ENCODE measurements at places on chromosomes 13 and 19.

DNA sequence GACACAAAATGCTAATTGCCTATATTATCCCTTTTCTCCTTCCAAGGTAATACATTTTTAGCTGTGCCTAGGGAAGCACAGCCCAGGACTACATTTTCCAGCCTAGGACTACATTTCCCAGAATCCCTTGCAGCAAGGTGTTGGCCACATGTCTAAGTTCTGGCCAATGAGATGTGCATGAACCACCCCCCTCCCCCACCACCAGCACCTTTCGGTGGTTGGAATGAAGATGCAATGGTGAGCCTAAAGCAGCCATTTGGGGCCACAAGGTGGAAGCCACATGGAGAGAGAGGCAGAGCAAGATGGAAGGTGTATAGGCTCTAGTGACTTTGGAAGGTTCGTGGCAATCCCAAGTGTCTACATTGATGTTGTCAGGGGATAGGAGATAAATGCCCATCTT is 16.2 kb downstream of the UNC13A start:
- no peak for DNase-seq

- DNase-seq, result no peak
Observed at GRCh38 chr19:56245121-56245740, 27.3 kb upstream of the EDDM13 start.

DNA sequence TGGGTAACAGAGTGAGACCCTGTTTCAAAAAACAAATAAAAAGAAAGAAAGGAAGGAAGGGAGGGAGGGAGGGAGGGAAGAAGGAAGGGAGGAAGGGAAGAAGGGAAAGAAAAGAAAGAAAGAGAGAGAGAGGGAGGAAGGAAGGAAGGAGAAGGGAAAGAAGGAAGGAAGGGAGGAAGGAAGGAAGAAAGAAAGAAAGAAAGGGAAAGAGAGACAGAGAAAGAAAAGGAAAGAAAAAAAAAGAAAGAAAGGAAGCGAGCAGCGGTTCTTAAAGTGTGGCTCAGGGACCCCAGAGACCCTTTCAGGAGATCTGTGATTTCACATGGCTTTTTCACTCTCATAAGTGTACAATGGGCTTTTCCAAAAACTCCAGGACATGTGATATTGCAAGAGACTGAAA is 9.9 kb upstream of the CADM4 start:
- no peak for DNase-seq

DNA sequence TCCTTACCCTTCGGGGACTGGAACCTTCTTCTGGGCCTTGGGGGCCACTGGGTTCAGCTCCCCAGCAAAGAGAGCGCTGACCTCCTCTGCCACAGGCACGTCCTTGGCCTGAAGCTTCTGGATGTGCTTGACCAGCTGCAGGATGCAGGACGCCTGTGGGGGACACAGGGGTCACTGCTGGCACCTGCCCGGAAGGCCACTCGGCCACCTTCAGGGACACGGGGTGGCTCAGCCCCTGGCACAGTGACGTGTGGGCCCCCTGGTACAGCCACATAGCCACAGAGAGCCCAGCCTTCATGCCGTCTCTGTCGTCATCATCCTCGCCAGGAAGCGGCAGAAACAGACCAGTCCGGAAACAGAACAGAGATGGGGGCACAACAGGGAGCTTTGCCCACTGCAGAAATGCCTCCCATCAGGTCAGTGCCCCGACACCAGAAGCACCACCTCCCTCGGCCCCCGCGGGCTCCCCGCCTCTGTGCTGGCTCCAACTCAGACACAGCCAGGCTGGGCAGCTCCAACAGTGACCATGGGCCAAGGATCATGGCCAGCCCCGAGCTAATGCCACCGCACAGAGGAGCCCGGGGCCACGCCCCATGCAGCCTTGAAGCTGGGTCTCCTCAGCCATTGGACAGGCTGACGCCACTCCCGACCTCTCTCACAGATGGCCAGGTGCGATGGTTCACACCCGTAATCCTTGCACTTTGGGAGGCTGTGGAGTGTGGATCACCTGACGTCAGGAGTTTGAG is 20.7 kb downstream of the IZUMO4 start:
- no peak for DNase-seq

DNA sequence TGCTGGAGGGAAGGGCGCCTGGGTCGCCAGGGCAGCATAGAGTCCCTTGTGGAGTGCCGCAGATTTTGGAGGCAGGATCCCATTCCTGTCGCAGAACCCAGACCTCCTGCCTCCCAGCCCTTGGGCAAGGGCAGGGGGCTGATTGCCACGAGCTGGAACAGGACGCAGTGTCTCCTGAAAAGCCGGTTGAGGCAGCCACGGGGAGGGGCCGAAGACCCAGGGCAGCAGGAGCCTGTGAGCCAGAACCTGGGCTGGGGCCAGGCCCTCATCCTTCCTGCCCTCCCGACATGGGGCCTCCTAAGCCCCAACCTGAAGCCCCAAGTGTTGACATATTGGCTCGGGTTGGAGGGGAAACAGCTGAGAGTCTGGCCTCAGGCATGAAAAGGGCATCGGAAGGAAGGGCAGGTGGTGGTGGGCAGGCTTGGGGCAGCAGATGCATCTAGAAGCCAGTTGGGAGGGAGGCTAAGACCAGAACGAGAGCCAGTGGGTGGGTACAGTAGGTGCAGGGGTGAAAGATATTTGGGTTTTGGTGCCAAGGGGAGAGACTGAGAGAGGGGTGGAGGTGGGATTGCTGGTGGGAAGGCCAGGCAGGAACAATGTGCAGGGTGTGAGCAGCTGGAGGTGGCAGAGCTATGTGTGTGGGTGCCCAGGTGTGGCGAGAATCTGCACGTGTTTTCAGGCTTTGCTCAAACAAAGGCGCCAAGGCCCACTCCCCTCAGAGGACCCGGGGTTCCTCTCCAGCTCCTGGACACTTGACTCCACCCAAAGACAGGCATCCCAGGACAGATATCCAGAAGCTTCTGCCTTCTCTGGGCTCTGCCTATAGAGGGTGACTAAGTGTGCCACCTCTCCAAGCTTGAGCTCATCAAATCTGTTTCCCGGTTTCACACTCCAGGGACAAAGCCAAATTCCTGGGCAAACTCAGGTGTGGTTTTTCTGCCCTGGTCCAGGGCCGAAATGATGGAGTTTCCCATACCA is 1.4 kb upstream of the SBSN start:
- DNase-seq, result no peak

- DNase-seq, result no peak
Observed at GRCh38 chr13:47148543-47148942, 251.7 kb upstream of the HTR2A start.

DNA sequence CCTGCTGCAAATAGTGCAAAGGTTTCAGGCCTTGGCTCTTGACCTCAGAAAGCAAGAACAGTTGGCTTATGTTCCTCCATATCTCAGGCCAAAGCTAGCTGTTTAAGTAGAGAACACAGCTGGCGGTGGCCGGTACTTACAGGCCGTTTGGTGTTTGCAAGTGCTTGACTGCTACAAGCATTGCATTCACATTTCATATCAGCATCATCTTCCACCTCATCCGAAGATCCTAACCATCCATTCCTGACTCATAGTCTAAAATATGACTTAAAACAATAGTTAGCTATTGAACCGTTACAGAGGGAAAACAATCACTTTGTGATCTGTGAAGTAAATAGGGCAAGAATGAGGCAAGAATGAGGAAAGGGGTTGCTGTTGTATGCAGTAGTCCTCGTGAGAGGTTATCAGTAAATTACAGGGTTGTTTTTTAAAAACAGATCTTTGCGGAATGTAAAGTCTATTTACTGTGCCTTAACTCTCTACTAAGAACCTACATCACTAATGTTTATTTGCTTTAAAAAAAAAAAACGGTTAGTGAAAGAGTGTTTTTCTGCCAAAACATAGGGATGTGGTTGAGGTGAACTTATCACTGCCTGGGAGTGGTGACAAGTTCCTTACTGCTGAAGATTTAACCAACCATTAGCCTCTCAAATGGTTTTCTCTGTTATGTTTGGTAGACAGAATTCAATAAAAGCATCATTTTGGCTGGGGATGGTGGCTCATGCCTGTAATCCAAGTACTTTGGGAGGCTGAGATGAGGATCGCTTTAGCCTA is 21.6 kb upstream of the WDR88 start:
- DNase-seq, result no peak

- no peak for DNase-seq
Observed at GRCh38 chr13:85582890-85583289, 216.3 kb downstream of the SLITRK6 start.

DNA sequence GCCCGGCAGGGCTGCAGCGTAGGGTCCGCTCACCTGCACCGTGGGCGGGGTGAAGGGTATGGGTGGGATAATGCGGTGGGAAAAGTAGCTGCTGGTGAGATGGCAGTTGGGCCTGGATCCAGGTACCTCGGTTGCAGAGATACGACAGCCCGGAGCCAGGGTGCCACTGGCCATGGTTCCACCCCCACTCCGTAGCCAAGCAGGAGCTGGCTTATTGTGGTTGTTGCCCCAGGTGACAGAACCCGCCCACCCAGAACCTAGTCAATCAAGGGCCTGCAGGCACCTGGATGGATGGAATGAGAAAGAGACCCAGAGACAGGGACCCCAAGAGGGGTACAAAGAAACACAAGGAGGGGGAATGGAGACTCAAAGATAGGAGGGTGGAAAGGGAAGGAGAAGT is 3.5 kb upstream of the LHB start:
- DNase-seq, result no peak

DNA sequence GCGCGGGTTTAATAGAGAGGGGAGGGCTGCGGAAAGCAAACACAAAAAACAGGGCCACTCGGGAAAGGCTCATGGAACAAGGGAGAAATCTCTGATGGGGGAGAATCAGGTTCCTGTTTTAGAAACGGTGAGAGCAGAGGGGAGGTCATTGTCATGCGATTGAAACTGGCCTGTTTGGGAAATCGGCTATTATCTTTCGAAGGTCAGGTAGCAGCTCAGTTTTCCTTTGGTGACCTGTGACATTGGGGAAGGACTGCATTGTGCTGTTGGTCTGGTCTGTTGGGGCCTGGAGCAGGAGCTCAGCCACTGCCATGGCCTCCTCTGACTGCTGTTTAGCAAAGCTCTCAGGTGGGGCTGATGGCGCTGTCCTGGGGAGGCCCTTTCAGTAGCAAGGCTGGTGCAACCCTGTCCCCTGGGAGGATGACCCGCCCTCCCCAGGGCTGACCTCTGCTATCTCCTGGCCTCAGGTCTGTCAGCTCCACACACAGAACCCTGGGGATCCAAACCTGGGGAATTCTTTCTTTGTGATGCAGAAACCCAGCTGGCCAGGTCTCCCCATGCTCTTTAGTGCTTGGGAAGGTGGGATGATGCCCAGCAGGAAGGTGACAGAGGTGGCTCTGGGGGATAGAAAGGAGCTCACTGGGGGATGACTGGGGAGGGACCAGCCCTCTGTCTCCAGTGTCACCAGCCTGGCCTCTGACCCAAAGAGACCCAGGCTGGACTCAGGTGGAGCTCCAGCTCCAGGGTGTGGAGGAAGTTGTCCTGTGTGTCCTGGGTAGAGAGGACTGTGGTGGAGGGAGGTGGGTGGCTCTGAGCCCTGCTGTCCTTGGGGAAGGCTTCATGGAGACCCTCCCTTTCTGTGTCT is 21.2 kb upstream of the CD177 start:
- DNase-seq, result no peak

DNA sequence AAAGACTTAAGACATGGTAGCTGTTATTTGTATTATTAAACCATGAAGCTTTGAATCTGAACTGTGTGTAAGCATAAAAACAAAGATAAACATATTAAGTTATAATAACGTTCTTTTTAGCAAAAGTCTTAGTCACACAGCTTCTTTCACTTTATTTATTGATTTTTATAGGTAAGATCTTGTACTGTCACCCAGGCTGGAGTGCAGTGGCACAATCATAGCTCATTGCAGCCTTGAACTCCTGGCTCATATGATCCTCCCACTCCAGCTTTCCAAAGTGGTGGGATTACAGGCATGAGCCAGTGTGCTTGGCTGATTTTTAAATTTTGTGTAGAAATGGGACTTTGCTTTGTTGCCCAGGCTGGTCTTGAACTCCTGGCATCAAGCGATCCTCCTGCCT is 13.4 kb downstream of the FARP1 start:
- DNase-seq, result no peak

DNA sequence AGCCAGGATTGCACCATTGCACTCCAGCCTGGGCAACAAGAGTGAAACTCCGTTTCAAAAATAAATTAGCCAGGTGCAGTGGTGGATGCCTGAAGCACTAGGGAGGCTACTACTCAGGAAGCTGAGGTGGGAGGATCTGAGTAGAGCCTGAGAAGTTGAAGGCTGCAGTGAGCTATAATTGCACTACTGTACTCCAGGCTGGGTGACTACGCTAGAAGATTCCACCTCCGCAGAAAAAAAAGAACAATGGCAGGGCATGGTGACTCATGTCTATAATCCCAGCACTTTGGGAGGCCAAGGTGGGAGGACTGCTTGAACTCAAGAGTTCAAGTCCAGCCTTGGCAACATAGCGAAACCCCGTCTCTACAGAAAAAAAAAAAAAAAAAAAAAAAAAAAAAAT is 20.5 kb downstream of the HAUS8 start:
- no peak for DNase-seq

DNA sequence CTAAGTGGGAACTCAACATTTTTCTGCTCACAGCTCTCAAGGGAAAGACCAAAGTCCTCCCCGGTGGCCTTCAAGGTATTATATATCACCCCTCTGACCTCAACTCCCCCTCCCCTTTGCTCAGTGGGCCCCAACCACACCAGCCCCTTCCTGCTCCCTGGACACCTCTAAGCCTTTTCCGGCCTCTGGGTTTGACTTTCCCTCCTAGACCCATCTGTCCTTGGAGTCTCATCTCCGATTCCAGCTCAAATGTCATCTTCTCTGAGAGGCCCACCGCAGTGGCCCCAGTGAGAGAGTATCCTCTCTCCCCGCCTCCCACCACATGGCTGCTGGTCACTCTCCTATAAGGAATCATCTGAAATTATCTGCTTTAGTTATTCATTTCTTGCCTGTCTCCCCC is 941 bp upstream of the UHRF1 start:
- no peak for DNase-seq

DNA sequence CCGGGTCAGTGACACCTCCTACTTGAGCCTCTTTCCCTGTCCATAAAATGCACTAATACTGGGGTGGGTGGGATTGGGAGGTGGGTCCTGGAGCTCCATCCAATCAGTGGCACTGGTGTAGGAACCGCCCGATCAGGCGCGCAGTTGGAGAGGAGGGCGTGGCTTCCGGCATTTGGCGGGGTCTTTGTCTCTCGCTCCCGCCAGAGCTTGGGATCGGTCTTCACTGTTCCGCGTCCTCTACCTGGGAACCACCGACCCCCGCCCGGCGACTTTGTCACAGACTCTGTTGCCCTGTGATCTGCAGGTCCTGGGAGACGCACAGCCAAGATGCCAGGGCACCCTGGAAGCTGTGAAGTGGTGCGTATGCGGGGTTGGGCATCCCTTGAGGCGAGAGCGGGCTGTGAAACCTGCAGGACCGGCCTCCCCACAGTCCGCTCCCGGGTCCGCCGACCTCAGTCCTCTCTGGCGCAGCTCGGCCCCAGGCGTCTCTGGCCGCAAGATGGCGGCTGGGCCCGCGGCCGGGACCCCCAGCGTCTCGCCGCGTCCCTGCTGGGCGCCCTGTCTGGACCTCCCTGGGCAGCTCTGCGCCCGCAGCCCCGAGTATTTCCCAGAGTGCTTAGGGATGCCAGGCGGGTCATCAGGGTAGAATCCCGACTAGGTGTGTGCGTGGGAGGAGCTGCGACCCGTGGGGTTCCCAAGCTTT is 41.6 kb upstream of the ZNF730 start:
- DNase-seq, result peak; percentile 5

Data from immature natural killer cell (primary cell).